ENCODE measurements at places on chromosomes 1 and 21.

GRCh38 chr1:242629396-242629795 lies 104.9 kb upstream of the PLD5 start:
- no peak for DNase-seq

DNA sequence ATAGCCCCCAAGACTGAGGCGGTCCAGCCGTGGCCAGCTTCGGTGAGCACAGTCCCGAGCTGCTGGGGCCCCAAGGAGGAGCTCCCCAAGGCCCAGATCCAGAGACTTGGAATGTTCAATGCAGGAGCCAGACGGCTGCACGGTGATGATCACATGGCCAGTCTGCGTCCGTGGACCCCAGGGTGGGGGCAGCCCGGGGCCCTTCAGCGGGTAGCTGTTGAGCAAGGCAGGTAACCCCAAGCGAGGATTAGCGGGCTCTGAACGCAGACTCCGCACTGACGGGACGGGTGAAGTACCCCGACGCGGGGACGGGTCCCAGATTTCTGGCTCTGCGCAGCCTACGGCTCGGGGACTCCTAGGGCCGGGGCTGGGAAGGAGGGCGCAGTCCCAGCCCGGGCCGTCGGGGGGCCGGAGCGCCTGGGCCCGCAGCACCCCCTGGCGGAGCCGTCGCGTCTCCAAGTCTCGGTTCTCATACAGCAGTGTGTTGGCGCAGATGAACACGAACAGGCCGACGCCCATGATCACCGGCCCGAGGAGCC lies 2.7 kb downstream of the TMEM200B start:
- DNase-seq = peak; percentile 84

DNA sequence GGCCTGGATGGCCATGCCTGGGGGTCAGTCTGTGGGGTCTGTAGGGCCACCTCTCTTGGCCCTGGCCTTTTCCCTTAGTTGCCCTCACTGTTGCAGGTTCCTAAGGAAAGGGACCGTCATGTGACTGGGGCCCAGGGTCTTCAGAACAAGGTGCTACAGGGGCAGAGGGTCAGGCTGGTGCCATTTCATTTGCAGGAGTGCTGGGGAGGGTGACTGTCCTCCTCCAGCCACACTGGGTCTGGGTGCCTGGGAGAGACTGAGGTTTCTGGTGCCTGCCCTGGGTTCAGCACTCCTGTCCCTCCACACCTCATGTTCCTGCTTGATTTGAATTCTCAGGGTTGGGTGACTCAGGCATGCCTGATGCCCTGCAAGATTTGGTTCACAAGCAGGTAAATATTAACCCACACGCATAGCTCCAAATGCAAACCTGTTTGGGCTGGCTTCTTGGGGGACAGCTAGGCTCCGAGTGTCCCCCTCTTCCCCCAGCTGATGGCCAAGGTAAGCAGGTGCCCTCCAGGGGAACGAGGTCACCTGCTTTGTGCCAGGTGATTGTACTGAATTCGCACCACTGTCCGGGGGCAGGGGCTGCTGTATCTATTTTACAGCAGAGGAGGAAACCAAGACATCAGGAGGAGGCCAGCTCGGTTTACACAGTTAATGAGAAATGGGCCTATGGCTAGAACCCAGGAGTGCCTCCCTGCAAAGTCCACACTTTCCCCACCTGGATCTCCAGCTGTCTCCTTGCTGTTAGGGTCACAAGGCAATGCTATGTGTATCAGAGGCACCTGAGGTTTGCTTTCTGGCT lies 20.3 kb downstream of the ARHGEF10L start:
- DNase-seq = no peak

DNA sequence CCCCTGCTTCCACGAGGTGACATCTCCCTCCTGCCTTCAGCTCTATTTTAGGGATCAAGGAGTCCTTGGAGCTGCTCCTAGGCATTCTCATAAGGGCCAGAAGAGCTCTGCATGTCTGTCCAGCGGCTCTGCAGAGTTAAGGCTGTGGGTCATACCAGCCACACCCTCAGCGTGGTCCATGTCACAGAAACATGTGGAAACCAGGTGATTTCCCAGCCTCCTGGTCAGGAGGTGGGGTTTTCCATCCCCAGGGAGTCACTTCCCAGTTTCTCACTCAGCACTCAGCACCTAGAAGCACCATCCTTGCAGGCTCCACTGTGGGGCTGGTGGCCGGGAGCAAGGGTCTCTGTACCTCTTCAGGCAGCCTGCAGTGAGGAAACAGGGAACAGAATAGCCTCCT lies 1.4 kb upstream of the TNFRSF1B start:
- DNase-seq = no peak

DNA sequence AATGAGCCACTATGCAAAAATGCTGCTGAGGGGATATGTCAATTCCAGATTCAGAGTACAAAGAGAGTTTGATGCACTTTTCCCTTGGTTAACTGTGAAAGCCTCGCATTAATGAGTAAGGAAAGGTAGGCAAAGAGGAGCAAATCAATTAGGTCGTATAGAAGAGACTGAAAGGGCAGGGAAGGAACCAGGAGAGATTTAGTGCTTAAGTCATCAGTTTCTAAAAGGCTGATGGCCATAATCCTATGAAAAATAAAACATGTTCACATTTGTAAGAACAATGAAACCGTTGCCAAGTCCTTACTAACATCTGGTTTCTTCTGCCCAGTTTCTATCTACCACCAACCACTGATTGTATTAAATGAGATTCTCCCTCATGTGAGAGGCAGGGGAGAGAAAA lies 118.4 kb upstream of the PALMD start:
- DNase-seq = no peak
